Activated CD4-positive, CD25-positive, alpha-beta regulatory T cell treated with anti-CD3 and anti-CD28 coated beads, Interleukin-2, amount 50 U/mL, for 16 hours (primary cell): ENCODE measurements at places on chromosomes 1 and 21.

DNA sequence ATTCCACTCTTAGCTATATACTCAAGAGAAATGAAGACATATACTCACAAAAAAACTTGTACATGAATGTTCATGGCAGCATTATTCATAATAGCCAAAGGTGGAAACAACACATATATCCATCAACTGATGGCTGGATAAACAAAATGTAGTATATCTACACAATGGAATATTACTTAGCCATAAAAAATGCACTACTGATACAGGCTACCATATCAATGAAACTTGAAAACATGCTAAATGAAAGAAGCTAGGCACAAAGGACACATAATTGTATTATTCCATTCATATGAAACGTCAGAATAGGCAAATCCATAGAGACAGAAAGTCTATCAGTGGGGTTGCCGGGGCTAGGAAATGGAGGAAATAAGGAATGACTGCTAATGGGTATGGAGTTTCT, 67.3 kb downstream of the NUP210L start:
- no peak for DNase-seq

GRCh38 chr1:43549921-43550597, 19.4 kb downstream of the PTPRF start:
- no peak for DNase-seq

- DNase-seq: no peak
These were observed 49.9 kb upstream of the ITPKB start for GRCh38 chr1:226788965-226789364.

- DNase-seq: no peak
These were observed 871 bp downstream of the TUFT1 start for GRCh38 chr1:151540982-151541377.

- no peak for DNase-seq
These were observed 2.8 kb upstream of the ZC3H12A start for GRCh38 chr1:37471345-37472231.

DNA sequence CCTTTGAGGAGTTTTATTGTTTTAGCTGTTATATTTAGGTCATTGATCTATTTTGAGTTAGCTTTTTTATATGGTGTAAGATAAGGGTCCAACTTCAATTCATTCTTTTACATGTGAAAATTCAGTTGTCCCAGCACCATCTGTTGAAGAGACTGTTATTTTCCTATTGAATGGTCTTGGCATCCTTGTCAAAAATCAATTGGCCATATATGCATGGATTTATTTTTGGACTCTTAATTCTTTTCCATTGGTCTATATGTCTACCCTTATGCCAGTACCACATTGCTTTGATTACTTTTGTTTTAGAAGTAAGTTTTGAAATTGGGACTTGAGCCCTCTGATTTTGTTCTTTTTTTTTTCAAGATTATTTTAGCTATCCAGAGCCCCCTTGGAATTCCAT, 35.8 kb upstream of the HUNK start:
- DNase-seq: no peak

DNA sequence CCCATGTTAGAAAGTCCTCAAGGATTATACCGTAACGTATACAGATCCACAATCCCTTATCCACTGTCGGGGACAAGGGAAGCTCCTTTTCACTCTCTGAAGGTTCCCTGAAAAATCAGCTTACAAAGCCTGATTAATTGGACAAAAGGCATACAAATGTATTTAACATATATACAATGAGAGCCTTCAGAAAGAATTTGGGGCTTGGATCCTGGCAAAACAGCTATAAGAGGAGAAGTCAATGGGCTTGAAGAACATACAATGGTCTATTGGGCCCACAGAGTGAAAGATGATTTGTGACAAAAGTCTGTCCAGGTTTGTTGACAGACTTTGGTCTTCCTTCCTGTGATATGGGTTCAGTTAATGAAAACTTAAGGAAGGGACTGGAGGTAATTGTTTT, 10.7 kb downstream of the TACSTD2 start:
- no peak for DNase-seq

DNA sequence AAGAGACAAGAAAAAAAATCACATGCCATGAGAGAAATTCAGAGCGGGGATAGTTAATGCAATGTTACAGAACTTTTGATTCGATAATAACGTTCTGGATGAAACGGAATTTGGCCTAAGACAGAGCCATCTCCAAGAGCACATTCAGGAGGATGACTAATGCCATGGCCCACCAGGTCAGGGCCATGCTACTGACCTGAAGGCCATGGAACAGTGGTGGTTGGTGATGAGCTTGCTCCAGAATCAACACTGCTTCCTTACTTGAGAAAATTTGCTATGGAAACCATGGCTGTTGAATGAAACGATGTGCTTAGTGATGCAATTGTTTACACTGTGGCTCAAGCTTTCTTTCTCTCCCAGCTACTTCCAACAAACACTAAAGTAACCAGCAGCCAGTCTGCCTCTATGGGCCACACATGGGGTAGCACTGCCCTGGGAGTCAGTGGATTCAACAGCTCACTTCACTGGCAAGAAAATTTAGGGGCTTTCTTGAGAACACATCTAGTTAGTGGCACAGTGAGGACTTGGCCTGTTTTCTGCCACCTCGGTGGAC, 299.1 kb downstream of the PCP4 start:
- DNase-seq: no peak

GRCh38 chr1:171566467-171566866, 55.6 kb upstream of the MYOCOS start:
- DNase-seq: no peak

DNA sequence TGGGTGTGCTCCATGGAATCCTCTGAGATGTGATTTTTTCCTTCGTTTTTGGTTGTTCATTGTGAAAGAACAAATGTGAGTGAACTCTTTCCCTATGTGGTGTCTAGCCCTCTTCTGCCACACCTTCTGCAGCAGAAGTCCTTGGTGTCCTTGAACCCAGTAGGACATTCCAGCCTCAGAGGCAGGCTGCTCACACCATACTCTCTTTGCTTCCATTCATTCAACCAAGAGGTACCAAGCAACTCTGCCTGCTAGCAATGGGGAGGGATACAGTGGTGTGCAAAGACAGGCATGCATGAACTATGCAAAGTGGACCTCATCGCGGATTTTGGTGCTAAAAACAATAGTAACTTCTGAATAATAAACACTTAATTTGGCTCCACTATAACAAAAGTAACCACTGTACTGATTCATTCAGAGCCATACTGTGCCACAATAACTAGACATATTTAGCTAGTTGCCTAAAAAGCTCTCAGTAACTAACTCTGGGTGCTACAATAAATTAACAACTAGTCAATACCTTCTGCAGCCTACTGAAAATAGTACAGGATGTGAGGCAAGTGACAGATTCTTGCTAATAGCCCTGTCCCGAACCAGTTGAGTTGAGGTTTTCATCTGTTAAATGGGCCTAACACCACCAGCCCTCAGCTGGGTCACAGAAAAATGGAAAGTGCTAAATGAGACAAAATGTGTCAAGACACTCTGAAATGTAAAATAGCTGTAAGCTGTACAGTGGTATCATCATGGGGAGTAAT, 155.4 kb downstream of the SLC45A1 start:
- DNase-seq: no peak

DNA sequence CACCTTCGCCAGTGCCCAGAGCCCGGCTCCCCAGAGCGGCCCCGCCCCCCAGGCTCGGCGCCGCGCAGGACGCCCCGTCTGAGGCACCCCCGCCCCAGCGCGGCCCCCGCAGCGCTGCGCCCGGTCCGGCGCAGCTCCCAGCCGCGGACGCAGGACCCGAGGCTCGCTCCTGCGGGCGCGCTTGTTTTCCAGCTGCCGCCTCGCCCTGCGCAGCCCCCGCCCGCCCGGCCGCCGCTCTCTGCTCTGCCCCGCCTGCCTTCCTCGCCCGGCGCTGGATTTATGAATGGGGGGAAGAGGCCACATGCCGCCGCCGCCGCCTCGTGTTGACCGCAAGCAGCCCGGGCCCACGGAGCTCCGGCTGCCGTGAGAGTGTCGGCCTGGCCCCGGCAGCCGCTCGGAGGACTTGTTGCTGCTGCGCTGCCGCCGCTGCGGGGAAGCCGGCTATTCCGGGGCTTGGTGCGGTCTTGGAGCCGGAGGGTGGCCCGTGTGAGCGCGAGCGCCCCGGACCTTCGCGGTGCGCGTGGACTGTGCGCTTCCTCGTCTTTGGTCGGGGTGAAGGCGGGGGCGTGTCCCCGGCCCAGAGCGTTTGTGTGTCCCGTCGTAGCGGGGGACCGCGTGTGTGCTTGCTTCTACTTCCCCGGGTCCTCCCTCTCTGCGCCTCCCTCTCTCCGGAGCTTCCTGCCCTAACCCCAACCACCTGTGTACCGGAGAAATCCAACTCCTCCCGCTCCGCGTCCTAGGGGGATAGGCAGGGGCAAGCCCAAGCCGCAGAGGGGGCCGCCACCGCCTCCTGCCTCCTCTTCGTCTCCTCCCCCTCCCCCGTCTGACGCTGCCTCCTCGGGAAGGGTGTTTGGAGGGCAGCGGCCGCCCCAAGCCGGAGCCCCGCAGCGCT, 736 bp downstream of the KCNC4 start:
- peak; percentile 26 for DNase-seq

DNA sequence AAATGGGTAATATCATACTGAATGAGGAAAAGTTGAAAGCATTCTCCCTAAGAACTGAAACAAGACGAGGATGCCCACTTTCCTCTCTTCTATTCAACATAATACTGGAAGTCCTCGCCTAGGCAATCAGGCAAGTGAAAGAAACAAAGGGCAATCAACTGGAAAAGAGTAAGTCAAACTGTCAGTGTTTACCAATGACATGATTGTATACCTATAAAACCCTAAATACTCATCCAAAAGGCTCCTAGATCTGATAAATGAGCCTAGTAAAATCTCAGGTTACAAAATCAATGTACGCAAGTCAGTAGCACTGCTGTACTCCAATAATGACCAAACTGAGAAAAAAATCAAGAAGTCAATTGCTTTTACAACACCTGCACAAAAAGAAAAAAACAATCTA, 575.8 kb upstream of the PRMT6 start:
- no peak for DNase-seq

DNA sequence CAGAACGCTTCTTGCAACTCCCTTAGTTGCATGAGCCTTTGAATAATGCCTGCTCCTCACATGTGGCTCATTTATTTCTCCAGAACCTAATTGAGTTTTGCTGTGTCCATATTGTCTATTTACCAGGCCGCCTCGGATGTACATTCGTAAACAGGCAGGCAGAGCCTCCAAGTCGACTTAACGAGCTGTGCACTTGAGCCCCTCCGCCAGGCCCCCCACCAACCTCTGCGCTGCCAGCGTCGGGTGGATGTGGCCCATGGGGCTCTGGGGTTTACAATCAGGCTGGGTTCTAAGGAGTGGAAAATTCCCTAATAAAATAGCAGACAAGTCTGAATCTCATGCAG, 106.1 kb downstream of the NPHP4 start:
- DNase-seq: no peak

DNA sequence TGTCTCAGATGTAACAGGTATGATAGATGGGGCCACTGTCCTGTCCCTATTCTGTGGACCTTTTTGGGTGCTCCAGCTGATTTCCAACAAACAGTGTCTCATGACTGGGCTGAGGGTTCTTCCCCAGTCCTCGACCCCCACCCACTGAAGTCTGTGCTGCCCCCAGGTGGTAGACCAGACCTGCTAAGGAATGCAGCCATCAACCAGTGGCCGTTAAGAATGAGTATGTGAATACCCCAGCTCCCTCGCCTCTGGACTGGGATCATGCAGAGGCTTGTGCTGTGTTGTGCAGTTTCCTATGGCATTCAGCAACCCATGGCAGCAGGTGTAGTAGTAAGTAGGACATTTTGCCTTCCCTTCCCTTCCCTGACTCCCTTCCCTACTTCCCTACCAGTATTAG, 183.1 kb upstream of the KAZN start:
- DNase-seq: no peak

GRCh38 chr1:94947437-94947836, 20.5 kb upstream of the CNN3 start:
- no peak for DNase-seq

- DNase-seq: no peak
These were observed 100.6 kb upstream of the ACTL8 start for GRCh38 chr1:17654519-17654918.

DNA sequence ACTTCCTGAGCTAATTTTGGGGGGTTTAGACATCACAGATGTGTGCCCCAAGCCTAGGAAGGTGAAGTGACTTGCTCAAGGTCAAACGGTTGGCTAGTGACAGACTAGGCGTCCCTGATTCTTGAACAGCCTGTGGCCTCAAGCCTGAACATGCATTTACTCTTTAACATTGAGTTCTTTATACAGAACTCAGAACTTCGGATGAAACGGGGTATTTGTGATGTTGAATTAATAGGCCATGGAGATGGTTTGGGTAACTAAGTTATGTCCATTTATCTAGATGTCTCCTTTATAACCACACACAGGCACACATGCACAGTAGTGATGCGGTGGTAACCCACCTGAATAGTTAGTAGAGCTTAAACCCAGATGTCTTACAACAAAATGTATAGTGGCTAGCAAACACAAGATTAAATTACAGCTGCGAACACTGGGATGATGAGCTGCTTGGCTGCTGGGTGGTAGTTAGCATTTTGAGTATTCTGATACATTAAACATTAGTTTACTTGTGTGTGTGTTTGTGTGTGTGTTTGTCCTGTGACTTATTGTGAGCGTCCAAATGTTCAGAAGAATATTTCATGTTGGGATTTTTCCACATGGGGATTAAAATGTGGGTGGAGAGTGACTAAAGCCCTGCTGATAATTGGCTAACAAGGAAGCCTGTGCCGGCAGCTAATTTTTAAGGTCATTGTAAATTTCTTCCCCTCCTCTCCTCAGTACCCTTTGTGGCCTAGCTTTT, 2.3 kb downstream of the ATP1A1 start:
- no peak for DNase-seq

- no peak for DNase-seq
These were observed 59.7 kb upstream of the TNFSF4 start for GRCh38 chr1:173266841-173267240.

DNA sequence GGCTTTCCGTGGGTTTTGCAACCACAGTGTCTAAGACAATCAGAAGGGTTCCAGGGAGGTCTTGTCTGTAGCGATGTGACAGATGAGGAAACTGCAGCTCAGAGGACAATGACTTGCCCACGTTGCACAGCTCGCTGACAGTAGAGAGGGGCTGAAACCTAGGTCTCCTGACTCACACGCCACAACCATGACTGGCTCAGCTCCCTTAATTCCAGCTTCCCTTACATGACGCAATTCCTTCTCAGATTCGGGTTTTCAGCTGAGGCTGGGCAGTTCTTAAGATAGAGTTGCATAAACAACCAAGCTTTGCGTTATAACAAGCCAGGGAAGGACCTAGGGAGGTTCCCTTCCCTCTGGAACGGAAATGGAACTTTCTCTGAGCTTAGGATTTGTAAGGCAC, 36.3 kb downstream of the DHCR24 start:
- DNase-seq: no peak

GRCh38 chr1:40986956-40987355, 7.5 kb downstream of the CTPS1 start:
- DNase-seq: no peak

DNA sequence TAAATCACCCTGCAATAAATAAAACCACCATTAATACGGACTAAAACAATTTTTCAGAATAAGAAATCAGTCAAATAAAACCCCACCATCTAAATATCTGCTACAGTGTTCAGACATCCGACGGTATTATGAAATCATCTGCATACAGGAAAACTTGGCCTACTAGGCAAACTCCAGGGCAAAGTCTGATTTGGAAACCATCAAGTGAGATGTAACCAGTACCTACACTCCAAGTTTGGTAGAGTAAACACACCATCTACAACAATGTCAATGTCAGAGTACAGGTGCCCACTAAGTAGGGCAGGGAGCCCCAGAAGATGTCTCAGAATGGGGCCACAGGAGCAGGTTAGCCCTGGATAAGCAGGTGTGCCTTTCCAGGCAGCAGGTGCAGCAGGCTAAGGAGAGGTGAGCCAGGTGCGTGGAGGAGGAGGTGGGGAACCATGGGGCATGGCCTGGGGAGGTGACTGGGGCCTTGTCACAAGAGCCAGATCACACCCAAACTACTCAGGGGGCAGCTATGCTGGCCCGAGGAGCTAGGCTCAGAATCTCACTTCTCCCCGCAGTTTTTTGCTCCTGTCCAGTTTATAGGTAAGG, 59.6 kb downstream of the CAPZB start:
- DNase-seq: no peak
